ENCODE measurements at places on chromosomes 6 and 20.
A peak's percentile ranks its signal among the peaks of the same experiment; 100 is the strongest.

- no peak for DNase-seq
Observed at GRCh38 chr6:111957623-111958315, 84.5 kb upstream of the FYN start.

- no peak for DNase-seq
Observed at GRCh38 chr20:14245368-14245970, 91.9 kb downstream of the FLRT3 start.

DNA sequence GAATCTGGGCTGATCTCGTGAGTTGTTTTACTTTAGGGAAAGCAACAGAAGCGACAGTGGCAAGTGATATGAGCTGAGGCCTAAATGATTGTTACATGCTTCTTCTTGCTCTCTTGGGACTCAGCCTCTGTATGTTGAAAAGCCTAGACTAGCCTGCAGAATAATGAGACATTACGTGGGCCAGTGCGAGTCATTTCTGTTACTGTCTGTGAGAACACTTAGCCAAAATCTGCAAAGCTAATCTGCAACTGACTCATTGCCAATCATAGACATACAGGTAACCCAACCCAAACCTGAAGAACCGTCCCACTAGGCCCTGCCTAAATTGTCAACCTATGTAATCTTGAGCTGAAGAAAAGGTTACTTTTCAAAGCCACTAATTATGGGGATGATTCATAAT is 77.4 kb upstream of the F13A1 start:
- no peak for DNase-seq

DNA sequence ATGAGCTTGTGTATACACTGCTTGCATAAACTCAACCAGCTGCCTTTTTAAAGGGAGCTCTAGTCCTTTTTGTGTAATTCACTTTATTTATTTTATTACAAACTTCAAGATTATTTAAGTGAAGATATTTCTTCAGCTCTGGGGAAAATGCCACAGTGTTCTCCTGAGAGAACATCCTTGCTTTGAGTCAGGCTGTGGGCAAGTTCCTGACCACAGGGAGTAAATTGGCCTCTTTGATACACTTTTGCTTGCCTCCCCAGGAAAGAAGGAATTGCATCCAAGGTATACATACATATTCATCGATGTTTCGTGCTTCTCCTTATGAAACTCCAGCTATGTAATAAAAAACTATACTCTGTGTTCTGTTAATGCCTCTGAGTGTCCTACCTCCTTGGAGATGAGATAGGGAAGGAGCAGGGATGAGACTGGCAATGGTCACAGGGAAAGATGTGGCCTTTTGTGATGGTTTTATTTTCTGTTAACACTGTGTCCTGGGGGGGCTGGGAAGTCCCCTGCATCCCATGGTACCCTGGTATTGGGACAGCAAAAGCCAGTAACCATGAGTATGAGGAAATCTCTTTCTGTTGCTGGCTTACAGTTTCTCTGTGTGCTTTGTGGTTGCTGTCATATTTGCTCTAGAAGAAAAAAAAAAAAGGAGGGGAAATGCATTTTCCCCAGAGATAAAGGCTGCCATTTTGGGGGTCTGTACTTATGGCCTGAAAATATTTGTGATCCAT is 15.3 kb downstream of the TNFAIP3 start:
- no peak for DNase-seq

DNA sequence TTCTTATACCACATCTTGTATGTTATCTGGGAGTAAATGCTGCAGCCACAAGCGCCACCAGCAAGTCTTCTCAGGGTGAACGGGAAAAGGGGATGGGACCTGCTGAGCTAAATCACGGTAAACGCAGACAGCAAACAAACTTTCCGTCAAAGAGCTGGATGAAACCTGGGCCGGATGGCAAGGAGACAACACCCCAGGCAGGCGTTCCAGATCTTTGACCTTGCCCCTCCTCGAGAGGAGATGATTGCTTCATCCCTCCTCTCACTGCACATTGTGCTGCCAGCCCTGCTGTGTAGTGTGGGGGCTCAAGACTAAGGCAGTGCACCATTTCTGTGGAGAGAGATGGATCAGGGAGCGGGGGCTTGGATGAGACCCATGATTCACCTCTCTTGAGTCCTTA is 9.8 kb downstream of the RAET1E start:
- no peak for DNase-seq

DNA sequence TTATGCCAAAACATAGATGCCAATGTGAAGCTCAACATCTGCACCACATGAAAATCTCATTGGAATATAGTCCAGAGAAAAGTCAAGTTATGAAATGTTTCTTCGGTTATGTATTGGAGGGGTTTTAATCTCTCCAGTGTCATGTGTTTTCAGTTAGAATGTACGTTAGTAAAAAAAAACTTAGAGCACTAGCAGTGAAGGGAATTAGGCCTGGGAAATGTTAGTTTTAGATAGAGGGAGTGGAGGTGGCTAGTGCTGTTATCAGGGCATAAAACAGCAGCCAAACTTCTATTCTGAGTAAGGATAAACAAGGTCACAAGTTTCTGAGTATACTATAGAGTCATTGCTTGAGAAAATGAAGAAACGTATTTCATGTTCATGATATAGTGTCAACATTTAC is 42.9 kb downstream of the HDGFL1 start:
- no peak for DNase-seq

GRCh38 chr6:43029120-43029519 is 7.7 kb downstream of the RRP36 start:
- DNase-seq, result no peak

DNA sequence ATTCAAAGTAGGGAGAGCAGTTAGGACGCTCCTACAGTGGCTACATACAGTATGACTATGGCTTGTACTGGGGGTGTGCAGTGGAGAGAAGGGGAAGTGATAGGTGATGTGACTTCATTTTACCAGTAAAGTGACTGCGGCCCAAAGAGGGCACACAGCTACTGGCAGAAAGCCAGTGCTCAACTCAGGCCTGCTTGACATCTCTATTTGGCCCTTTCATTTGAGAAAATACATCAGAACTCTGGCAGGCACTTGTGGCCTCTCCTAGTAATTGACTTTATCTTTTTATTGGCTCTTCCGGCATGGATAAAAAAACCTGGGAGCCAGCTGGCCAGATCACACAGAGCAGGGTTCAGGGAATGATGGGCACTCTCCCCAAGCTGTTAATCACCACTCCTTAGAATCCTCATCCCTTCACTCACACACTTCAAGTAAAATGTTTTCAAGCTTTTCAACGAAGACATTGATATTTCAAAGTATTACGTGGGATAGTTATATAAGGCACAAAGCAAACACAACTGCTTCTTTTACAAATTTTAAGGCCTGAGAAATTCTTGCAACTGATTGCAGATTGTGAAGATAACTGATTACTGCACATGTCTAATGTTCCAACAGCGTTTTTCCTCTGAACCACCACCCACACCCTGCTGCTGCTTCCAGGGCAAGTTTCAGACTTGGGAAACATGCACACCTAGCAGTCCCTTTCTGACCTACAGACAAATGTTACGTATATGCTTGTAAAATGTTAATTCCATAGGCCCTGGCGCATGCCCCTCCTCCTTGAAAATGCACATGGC is 73.5 kb downstream of the TNFRSF21 start:
- DNase-seq, result no peak

DNA sequence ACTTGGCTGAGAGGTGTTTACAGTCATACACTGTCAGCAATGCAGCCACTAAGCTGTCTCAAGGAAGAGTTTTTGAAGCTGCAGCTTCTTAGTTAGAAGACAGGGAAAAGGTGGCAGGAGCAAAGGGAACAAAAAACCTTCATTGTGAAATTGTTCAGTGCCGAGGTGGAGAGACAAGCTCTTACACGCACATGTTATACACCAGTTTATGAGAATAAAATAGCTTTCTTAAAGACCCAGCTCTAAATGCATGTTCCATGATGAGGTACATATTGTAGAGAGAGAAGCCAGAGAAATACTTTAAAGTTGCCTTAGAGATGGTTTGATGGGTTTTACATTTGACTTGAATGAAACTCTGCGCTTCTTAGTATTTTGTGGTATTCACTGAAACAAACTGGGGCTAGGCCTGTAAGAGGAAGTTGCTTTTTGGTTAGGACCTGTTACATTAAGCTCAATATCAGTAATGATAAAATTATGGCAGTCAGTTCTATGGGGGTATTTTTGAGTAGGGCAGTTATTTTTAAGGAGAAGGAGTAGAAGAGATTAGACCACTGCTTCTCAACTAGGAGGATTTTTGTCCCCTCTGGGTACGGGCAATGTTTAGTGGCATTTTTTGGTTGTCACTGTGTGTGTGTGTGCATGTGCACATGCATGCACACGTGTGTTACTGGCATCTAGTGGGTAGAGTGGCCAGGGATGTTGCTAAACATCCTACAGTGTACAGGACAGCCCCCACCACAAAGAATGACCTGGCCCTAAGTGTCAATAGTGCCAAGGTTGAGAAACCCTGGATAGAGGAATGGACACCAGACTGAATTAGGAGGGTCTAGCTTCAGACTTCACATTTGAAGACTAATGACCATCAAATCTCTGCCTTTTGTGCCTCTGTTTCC is 9.8 kb downstream of the NEDD9 start:
- DNase-seq, result no peak

DNA sequence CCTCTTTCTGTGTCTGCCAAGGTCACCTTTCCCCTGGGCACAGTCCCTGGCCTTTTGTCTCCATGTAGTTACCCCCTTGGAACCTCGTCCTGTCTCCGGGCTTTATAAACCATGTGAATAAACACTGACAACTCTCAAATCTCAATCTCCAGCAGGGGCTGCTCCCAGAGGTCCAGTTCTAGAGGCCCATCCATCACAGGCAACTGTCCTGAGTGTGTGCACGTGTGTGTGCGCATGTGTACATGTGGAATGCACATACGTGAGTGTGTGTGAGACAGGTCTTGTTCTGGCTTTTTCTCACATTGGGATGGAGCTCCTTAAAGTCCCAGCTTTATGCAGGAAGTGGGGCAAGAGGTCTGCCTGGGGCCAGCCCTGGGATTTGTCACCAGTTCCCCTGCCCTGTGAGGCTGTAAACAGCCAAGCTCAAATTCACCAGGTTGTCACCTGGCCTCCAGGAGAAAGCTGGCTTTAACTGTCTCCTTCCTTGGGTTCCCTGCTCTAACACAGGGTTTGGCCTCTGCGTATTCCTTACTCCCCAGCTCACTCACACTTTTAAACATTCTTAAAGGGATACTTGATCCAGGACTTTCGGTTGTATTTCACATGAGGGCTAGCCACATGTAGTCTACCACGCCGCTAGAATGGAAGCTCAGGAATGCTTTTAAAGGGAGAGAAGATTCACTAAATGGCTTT is 42.7 kb downstream of the RAMACL start:
- no peak for DNase-seq

- peak; percentile 36 for DNase-seq
Observed at GRCh38 chr6:109690373-109690736, 647 bp downstream of the AK9 start.

DNA sequence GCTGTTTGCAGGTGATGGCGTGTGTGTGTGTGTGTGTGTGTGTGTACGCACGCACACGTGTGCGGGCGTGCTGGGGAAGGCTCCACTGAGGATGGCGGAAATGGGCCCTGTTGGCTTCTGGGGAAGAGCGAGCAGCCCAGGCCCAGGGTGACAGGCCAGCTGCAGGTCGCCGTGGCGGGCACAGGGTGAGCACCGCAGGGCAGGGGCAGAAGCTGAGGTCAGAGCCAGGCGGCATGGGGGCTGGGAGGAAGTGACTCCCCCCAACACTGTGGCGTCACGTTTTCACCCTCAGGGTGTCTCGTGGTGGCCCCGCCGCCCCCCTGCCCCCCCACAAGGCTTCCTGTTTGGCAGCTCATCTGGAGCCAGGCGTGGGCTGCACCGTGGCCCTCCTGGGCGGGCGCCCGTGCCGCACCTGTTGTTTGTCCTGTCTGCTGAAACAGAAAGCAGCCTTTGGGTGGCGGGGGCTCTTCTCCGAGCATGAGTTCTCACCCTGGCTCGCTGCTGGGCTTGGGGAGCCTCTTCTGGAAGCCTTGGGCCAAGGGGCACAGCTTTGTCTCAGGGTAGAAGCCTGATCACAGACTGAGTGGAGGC is 7.1 kb downstream of the RBM38 start:
- peak; percentile 78 for DNase-seq

GRCh38 chr6:148250975-148251685 is 91.5 kb upstream of the SASH1 start:
- no peak for DNase-seq

- DNase-seq, result no peak
Observed at GRCh38 chr6:548091-548490, 108.8 kb downstream of the HUS1B start.

DNA sequence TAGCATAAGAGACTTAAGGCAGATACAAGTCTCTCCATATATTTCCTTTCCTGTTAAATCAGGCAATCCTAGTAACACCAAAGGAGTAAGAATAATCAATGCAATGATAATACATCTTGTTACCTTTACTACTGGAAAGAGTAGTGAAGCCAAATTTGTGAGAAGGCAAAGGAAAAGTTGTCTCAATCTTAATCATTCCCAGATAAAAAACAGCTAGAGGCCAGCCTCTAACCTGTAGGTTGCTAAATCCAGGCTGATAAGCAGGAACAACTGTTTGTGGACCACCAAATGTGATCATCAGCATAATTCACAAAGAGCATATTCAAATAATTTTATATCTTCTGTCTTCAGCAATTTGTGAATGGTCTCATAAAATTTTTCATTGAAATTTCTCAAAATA is 189.2 kb upstream of the ADGRB3 start:
- DNase-seq, result no peak

DNA sequence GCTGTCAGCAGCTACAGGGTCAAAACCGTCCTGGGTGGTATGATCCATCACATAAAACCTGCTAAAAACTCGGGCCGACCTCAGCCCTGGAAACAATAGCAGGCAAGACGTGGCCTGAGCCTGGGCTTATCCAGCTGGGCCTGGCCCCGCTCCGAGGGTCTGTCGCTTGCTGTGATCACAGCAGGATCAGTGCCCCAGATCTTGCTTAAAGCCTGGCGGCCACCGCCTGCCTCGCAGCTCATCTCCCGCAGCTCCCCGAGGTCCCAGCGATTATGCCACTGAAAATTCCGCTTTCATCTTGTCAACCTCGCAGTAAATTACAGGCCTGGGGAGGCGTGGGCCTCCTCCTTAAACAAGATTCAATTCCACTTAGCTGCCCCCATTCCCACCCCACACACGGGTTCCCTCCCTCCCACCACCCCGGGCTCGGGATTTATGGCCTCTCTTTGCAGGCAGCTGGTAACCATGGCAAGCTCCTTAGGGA is 40.1 kb downstream of the CDH22 start:
- no peak for DNase-seq

GRCh38 chr6:31676322-31676903 is 4.5 kb downstream of the LY6G5C start:
- DNase-seq, result no peak

DNA sequence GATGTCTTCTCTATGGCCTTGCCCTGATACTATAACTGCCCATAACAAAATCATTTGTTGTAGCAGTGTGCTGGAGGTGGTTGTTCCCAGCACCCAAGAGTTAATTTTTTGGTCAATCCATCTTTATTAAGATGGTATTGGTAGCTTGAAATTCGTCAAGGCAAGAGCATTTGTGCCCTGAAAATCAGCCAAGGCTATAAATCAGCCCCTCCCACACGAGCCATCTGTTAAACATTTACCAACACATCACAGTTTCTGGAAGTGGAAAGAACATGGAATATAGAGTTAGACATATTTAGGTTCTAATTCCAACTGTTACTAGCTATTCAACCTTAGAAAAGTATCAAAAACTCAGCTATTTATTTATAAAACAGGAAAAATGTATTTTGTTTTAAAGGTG is 888.4 kb upstream of the GJE1 start:
- no peak for DNase-seq

- DNase-seq, result no peak
Observed at GRCh38 chr6:2659882-2660281, 90.8 kb downstream of the MYLK4 start.
